ENCODE measurements at places on chromosomes 16 and 17.

DNA sequence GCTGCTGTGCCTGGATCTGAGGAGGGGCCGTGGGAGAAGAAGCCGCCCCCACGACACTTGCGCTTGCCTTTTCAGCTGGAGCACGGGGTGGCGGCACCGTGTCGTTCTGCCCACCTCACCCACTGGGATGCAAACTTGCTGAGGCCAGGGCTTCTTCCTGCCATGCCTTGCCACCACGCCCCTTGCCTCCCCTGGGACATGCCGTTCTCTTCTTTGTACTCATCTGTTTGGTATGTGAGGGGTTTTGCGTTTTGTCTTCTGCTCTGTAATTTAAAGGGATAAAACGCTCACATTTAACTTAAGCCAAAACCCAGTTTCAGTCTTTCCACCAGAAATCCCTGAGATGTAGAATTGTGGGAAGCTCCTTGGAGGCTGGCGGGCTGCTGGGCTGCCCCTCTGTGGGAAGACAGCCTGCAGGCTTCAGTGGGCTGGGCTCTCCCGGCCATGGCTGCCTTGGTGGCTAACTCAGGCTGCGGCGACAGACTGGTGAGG lies 180.2 kb downstream of the RPTOR start:
- no peak for DNase-seq

DNA sequence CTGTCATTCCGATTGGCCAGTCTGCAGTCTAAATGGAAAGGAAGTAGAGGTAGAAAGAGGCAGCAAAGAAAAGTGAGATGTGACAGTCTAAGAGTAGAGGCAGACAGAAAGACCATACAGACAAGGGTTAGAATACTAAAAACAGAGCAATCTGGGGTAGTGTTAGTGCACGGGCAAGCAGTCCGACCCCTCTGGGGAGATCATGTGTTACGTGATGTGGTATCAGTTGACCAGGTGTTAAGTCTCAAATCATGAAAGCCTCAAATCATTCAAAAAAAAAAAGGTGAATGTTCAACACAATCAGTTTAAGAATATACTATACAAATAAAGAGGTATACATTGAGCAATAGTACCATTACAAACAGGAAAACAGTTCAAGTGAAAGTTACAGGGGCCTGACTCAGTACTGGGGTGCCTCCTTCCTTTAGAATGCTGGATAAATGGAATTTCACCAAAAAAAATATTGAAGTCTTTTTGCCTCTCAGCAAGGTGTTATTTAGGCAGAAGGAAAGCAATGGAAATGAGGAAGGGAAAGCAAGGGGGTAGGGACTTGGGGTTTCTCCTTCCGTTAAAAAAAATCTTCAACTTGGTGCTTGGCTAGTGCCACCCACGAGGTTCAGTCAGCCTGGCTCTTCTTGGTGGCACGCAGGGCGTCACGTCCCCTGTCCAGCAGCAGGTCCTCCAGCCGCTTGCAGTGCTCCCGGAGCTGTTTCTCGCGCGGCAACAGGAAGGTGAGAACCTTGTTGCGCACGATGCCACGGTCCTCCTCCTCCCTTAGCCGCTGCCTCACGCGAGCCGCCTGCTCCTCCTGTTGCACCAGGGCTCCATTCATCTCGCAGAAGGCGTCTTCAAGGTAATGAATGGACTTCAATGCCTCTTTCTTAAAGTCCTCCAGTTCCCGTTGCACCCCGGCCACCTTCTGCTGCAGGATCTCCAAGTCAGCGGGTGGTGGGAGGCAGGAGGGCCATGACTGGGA lies 616 bp downstream of the CCDC182 start:
- no peak for DNase-seq

GRCh38 chr16:19003935-19004334 lies 20.2 kb downstream of the TMC7 start:
- no peak for DNase-seq

DNA sequence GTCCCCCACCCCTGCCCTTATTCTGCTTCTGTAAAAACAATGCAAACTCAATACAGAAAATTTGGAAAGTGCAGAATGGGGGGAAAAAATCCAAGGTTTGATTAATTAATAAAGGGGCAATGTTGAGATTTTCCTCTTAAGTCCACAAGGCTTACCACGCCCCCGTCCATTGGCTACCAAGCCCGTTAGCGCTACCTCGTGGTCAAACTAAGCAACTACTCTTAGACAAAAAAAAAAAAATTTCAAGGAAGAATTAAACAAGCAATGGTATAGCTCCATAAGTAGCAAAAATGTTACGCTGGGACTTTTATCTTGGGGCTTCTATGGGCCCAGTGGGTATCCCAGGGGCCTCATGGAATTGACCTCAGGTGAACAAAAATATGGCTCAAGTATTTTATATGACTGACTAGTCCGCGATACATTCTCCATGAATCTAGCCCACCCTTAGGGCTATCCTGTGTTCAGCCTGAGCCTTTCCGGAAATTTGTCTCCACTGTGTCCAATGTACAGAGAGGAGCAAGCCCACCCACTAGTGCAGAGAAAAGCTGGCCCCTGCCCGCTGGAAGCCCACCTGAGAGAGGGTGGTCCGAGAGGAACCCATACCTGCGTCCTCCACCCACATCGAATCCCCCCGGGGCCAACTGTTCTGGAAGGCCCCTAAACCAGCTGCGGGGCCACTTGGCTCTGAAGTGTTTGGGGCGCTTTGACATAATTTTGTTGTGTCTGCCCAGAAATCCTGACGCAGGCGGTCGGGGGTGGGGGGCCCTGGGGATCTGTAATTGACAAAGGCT lies 19.1 kb upstream of the TEX2 start:
- DNase-seq: no peak

DNA sequence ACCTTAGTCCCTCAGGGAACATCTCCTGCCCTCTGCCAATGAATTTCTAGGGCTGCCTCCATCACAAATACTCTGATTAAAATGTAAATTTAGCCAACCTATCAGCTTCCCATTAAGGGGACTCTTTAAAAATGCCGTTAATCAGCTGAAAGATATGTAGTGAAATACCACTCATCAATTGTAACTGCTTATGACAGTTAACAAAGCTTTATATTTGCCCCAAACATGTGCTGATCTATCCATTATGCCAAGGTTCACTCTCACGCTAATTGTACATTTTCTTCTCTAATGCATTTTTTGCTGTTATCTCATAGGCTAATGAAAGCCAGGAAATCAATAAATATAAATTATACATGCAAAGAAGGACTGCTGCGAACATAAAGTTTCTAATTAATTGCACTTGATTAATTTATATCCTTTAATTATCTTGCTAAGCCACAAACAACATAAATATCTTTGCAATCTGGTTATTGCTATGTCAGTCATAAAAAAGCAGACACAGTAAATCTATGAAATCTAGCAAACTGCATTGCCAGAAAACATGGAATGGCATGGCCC lies 601.4 kb upstream of the SALL1 start:
- no peak for DNase-seq

GRCh38 chr16:24524855-24525677 lies 14.3 kb upstream of the RBBP6 start:
- DNase-seq: no peak

DNA sequence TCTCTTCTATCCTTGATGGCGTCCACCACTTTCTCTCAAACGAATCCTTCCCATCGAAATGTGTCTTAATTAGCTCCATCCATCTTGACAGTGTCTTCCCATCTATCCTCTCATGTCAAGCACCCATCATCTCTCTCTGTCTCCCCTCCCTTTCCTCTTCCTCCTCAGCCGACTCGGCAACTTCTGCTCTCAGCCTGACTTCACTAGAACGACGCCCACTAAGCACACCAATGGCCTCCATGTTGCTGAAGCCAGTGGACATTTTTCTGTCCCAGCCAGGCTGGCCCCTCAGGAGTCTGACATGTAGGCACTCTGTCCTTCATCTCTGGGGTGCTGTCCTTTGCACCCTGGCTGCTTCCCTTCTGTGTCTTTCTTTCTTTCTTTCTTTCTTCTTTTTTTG lies 2.5 kb upstream of the SPATA20 start:
- no peak for DNase-seq

- DNase-seq: no peak
Observed at GRCh38 chr16:2497695-2498484, 15.9 kb upstream of the ATP6V0C start.

DNA sequence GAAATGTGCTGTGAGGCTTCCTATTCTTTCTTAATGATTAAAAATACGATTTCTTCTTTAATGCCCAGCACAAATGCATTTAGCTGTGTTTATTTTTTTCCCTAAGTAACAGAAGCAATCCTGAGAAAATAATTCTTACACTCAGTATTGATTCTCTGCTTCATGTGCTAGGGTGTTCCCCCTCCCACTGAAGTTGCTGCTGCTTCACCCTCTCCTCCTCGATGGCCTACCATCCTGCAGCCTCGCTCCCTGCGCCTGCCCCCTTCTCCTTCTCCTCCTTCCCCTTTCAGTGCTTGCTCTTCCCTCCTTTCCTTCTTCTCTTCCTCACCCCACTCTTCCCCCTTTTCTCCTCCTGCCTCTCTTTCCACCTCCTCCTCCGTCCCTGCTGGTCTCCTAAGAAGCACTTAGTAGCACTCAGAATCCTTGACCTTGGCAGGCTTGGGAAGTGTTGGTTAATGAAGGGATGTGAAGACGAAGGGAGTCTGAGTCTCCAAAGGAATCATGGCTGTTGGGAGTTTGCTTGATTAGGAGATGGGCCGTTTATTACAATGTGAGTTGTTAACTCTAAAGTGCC lies 119.7 kb downstream of the RPTOR start:
- no peak for DNase-seq

- DNase-seq: no peak
Observed at GRCh38 chr17:27315796-27316465, 22.0 kb downstream of the WSB1 start.

GRCh38 chr17:68403122-68403521 lies 54.2 kb downstream of the WIPI1 start:
- DNase-seq: no peak

- no peak for DNase-seq
Observed at GRCh38 chr17:66595893-66596292, 239.0 kb upstream of the CACNG5 start.

- DNase-seq: no peak
Observed at GRCh38 chr17:75565066-75565465, 22.5 kb upstream of the MYO15B start.

GRCh38 chr17:8872705-8873435 lies 5.4 kb upstream of the PIK3R6 start:
- peak; percentile 32 for DNase-seq

DNA sequence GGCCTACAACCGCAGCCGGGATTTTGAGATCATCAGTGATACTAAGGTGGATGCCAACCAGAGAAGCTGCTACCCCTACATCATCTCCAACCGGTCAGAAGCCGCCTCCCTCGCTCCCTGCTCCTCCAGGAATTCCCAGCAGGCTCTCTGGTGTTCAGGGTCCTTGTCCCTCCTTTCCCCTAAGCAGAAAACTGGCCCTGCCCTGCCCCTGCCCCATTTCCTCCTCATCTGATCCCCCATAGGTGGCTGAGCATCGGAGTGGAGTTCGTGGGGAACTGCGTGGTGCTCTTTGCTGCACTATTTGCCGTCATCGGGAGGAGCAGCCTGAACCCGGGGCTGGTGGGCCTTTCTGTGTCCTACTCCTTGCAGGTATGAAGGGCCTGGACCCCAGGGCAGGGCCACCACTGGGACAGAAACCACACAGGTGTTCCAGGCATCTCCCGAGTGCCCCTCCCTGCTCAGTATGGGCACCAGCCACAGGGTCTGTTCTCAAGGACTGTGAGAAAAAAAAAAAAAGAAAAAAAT lies 29.8 kb downstream of the ANKRD40 start:
- no peak for DNase-seq

DNA sequence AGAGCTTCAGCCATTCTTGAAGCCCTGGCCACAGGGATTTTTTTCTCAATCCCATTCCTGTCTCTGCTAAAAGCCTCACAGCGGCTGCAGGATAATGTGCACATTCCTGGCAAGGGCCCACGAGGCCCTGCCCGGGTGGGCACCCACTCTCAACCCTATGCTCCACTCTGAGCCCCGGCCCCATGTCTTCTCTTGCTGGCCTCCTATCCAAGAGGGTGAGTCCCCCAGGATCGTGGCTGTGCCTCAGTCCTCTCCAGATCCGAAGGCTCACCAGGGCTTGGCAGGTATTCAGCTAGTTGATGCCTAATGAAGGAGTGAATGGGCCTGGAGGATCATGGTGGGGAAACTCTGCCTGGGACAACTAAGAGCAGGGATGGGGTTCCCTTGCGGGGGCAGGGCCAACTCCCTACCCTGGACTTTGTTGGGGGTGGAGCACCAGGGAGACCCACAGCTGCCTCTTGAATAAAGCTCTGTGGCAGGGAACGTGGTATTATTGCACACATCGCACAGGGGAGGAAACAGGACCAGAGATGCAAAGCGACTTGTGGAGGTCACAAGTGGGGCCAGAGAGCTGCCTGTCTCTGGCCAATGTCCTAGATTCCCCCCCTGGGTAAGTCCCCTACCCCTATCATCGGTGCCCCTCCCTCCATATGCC lies 5.4 kb downstream of the ARHGAP27 start:
- no peak for DNase-seq

- no peak for DNase-seq
Observed at GRCh38 chr16:24971718-24972117, 43.5 kb downstream of the ARHGAP17 start.

DNA sequence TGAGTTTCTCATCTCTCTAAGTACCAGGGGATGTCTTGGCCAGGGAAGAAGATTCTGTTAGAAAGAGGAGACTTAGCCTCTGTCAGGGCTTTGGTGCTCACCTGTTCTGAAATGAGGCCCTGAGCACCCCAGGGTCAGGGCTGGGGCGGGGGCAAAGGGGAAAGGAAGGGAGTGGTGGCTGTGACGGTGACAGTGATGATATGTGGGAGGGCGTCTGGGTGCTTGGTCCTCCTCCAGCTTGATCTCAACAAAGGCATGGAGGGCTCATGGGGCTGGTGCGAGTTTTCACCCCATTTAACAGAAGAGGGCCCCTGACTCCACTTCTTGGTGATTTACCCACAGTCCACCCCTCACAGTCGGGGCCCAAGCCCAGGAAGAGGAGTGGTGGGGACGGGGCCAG lies 15.1 kb downstream of the SOX8 start:
- no peak for DNase-seq

GRCh38 chr16:29307598-29308507 lies 98.7 kb downstream of the NPIPB11 start:
- no peak for DNase-seq
